Activated naive CD8-positive, alpha-beta T cell treated with anti-CD3 and anti-CD28 coated beads for 36 hours (primary cell): ENCODE measurements at places on chromosomes 12 and 14.
A peak's percentile ranks its signal among the peaks of the same experiment; 100 is the strongest.

- DNase-seq, result no peak
Measured at GRCh38 chr14:104512771-104513640, 66.6 kb upstream of the C14orf180 start.

GRCh38 chr14:94282991-94283723, 9.9 kb downstream of the SERPINA10 start:
- no peak for DNase-seq

DNA sequence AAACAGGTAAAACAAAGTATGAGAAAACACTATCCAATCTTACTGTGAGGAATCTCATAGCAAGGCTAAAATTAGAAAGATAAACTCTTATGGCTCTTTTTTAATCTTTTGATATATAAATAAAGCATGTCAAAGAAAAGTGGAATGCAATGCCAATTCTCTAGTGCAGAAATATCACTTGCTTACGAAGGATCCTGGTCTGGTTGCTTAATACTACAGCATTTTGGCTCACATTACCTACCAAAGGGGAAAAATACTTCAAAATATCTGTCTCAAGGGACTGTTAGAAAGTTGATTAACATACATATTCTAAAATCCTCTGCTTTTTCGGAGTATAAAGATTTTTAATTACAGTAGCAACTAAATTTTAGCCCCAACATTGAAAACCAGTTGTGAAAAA, 21.4 kb downstream of the AREL1 start:
- no peak for DNase-seq

- no peak for DNase-seq
Measured at GRCh38 chr12:24360907-24361306, 411.4 kb upstream of the SOX5 start.

GRCh38 chr14:32756173-32756572, 182.5 kb upstream of the NPAS3 start:
- DNase-seq, result no peak

DNA sequence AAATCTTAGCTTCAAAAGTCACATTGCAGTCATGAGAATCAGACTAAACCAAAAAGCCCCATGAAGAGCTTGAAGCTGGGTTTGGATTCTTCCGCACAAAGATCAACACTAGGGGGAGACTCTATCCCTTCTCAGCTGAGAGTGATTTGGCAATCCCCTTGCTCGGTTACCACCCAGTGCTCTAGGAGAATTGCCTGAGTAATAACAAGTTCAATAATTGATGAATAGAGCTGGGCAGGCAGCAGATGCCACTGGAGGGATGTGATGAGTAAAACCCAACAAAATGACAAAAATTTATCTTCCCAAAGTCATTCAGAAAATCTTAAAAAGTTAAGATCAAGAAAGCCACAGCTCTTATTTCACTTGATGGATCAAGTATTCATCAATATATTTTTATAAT, 185.6 kb upstream of the ARID2 start:
- peak; percentile 41 for DNase-seq

DNA sequence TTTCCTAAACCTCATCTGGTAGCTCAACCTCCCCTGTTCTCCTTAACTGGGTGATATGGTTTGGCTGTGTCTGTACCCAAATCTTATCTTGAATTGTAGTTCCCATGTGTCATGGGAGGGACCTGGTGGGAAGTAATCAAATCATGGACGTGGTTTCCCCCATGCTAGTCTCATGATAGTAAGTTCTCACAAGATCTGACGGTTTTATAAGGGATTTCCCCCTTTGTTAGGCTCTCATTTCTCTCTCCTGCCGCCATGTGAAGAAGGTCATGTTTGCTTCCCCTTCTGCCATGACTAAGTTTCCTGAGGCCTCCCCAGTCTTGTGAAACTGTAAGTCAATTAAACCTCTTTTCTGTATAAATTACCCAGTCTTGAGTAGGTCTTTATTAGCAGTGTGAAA, 19.5 kb downstream of the COX16 start:
- DNase-seq, result no peak

DNA sequence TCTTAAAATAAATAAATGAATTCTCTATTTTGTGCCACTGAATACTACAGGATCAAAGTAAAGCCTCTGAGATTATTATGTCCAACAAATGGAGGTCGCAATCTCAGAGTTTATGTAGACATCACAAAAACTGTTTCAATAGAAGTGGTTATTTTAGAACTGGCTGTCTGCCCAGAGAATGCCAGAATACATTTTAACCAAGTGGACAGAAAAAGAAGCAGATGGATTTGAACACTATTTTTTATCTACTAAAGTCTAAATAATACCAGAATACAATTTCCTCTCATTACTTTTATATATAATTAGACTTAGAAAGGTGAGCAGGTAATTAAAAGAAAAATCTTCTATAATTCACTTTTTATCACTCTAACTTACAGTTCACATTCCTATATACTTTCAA, 118.3 kb downstream of the MED13L start:
- DNase-seq, result no peak

GRCh38 chr12:75660805-75661404, 149.5 kb upstream of the KRR1 start:
- no peak for DNase-seq

DNA sequence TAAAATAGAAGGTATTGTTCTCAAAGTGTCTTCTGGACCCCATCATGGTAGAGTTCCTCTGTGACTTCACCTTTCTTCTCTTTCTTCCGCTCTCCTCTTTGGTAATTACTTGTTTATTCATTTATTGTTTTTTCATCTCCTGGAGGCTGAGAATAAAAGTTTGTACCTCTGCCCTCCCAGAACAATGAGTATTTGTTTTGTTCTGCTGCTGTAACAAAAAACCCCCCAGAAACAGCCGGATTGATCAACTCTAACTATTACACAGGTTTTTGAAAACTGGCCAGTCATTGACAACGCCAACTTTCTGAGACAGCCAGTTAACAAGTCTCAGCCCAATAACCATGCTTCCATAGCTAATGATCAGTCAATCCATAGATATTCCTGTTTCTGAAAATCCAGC, 8.2 kb upstream of the DICER1 start:
- no peak for DNase-seq

GRCh38 chr12:99352269-99352668, 295.3 kb upstream of the GARIN6 start:
- DNase-seq, result no peak

- no peak for DNase-seq
Measured at GRCh38 chr14:52690983-52691760, 4.2 kb downstream of the ERO1A start.

DNA sequence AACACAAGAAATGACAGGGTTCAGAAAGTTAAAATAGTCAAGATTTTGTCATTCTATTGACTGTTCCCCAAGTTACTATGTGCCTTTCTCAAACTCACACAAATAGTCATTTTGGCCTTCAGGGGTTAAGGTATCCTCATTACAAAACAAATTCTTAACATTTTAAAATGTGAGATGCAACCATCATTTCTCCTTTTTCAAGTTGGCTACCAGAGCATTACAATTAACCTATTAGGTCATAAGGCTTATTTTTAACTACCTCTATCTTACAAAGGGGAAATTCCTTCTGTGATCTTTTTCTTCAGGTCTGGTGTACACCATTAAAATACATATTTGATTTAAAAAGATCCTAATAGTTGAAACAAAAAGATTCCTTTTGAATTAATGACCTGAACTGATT, 61.2 kb downstream of the SLC38A1 start:
- no peak for DNase-seq

GRCh38 chr12:121783766-121784165, 9.7 kb downstream of the RHOF start:
- no peak for DNase-seq

GRCh38 chr12:29844667-29845066, 60.9 kb upstream of the TMTC1 start:
- no peak for DNase-seq

- peak; percentile 24 for DNase-seq
Measured at GRCh38 chr12:572532-572899, 90.7 kb downstream of the NINJ2 start.

- DNase-seq, result no peak
Measured at GRCh38 chr12:110775997-110776396, 33.3 kb upstream of the PPP1CC start.

GRCh38 chr12:92759634-92760268, 57.0 kb downstream of the PLEKHG7 start:
- DNase-seq, result no peak

GRCh38 chr14:37579274-37579673, 15.8 kb downstream of the FOXA1 start:
- DNase-seq, result no peak

DNA sequence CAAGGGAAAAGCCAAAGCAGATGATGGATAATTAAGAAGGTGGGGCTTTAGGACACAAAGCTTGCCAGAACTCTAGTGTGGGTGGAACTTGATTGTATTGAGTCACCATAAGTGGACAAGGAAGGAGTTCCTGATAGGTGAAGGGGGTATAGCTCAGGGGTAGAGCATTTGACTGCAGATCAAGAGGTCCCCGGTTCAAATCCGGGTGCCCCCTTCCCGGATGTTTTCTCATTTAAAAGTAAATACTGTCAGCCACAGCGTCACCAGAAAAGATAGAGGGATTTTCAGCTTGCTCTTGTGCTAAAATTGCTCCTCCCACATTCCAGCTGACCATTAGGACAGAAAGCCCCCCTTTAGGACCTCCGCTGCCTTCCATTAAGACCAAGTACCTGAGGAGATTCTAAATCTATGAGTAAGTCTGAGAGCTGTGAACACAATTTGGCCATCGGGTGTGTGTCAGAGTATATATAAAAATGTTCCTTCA, 36.6 kb downstream of the DCAF4 start:
- DNase-seq, result no peak

DNA sequence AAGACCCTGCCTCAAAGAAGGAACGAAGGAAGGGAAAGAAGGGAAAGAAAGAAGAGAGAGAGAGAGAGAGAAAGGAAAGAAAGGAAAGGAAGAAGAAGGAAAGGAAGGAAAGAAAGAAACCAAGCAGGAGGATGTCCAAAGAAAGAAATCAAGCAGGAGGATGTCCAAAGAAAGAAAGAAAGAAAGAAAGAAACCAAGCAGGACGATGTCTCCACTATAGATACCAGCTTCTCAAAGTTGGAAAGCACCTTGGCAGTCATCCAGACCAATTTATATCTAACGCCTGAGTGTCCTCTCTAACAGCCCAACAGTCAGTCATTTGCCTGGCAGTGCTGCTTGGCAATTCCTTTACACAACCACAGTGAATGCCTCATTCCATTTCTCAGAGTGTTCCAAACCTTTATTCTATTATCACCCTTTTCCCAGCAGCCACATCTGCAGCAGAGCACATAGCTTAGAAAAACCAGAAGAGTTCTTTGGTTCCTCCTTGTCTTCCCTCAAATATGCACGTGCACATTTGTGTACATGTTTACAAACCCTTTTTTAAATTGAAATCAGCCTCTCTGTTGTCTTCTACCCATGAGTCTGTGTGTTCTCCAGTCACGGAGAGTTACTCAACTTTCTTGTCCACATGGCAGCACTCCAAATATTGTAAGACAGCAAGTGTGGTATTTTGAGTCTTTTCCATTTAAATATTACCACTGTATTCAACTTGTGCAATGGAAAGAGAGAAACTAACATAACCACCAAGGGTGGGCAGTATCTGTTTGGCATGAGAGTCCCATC, 138.4 kb downstream of the STXBP6 start:
- no peak for DNase-seq

DNA sequence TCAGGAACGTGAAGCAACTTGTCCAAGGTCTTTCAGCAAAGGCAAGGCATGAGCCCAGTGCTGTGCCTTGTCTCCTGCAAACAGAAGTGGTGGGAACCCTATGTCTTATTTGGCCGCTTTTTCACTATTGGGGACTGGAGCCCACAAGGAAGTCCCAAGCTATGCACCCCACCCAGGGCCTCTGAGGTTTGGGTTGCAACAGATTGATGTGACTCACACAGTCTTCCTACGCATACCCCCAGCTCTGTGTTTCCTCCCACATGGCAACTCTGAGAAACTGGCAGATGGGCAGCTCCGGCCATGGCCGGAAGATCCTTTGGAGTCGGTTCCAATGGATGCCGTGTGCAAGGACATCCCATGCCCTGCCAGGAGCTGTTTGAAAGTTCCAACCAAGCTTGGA, 28.3 kb upstream of the CMKLR1 start:
- DNase-seq, result no peak

DNA sequence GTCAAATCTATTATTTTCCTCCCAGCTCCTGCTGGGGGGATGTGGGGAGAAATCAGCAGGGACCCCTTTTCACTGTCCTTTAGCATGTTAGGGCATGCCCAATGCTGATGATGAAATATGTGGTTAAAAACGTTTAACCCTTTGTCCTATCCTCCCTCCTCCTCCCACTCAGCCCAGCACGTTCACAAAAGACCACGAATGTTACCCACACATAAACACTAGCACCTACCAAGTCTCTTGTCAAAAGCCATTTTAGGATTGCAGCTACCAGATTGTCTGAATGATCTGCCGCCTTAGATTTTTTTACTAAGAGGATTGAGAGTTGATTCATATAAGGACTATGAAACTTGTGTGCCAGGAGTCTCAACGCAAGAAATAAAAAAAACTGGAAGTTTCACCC, 70.4 kb downstream of the TBK1 start:
- no peak for DNase-seq

GRCh38 chr14:60304509-60304908, 55.5 kb downstream of the PPM1A start:
- no peak for DNase-seq

- no peak for DNase-seq
Measured at GRCh38 chr12:122959566-122960192, 6.6 kb downstream of the ABCB9 start.

DNA sequence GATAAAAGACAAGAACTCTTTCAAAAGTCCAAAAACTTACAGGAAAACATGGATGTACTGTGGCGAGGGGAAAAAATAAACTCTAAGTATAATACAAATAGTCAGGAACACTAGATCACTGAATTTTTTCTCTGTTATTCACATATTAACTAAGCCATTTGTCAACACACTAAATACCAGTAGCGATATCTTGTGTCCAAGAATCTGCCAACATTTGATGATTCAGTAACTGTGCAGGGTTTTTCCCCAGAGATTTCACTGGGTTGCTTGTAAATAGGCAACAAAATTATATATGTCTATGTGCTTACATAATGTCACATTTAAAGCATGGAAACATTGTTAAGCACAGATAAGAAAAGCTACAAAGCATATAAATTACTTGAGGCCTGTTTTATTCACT, 205.9 kb downstream of the KIF21A start:
- DNase-seq, result no peak

DNA sequence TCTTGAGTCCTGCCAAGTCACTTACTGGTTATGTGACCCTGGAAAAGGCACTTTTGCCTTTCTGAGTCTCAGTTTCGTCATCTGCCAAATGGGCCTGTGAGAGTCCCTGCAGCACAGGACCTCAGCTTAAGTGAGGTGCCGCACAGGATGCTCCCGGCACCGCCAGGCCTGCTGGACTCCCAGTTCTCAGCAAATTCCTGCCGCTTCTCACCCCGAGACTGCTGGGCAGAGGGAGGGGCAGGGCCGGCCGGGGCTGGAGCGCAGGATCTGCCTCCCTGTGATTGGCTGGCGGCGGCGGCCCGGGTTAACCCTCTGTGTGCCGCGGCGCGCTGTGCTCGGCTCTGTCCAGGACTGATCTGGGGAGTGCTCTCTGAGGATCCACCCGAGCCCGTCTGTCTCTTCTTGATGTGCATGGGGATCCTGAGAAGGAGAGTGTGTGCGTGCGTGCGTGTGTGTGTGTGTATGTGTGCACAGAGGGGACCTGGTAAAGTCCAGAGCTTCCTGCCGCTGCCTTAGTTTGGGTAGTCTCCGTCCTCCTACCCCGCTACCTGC, 8.6 kb downstream of the SETD1B start:
- peak; percentile 61 for DNase-seq

GRCh38 chr12:124814741-124815613, 48.7 kb downstream of the SCARB1 start:
- no peak for DNase-seq
